ENCODE measurements at places on chromosomes 11 and 22.

DNA sequence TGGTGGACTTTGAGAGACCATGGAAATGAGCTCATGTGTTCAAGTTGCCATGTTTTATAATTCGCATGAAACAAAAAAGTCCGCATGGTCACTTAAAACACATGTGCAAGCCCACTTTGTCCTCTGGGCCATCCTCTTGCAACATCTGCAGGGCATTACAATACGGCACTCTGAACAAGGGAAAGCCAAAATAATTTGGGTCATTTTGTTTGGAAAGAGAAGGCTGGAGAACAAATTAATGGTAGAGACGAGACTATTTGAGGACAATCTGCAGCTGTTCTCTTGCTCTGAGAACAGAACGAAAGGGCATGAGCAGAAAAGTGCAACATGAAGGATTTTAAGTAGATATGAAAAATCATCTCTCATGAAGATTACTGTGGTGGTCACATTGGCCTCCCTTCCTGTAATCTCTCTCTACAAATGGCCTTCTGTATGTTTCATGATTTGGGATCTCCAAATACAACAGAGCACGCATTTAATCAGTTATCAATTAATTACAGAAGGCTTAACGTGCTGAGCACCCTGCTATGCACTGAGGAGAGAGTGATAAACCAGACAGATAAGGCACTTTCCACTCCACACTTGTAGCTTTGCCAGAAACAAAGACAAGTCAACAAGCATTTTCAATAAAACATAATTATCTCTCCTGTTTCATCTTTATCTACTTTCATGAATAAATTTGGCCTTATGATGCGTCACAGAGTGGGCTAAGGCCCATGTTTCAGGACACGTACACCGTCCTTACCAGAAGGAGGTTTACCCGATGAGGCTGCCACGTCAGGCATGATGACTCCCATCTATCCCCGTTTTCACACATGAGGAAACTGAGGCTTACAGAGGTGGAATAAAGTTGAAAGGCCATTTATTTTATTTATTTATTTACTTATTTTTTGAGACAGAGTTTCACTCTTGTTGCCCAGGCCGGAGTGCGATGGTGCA lies 384.1 kb downstream of the LARGE1 start:
- DNase-seq: no peak

DNA sequence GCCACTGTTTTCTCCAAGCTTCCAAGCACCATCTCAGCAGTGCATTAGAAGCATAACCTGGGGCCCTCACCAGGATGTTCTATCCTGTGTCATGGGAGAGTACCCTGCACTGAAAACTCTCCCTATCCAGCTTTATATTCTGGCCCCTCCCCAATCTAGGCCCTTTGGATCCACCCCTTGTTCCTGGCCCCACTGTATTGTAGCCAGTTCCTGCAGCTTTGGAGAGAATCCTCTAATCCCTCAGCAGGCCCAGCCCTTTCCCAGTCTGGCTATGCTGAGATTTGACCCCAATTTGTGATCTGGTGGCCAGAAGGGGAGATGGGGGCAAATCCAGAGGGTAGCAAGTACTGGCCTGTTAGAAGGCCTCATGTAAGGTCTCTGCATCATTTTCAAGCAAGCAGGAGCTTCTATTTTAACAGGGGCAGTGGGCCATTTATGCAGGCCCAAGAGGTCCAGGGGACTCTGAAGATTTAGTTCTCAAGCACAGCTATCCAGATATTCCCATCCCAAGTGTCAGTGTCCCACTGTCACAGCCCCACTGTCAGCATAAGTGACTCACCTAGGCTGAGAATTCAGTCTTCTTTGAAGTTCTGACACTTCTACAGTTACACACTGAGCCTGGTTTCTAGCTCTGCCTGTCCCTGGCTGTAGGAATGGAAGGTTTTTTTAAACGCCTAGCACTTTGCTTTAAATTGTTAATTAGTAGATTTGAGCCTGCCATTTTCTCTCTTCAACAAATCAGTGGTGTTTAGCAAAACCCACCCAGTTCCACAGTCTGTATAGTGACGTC lies 589.5 kb upstream of the CADM1 start:
- no peak for DNase-seq

DNA sequence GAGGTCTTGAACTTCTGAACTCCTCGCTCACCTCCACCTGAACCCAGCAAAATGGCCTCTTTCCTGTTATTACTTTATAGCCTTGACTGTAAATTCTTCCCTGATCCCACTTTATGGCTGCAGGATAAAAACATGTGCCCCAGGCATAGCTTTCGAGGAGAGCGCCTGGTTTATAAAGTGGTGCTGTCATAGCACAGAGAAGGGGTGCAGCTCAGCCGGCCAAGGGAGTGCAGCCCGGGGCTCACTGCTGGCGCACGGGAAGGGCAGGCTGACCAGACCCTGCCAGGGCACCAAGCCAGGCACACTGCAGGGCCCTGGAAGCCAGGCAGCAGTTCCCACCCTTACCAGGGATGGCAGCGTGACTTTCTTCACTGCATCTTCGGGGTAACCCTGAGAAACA lies 50.9 kb downstream of the ISX start:
- DNase-seq: no peak

- DNase-seq: no peak
Observed at GRCh38 chr11:45173064-45173463, 26.6 kb downstream of the PRDM11 start.

DNA sequence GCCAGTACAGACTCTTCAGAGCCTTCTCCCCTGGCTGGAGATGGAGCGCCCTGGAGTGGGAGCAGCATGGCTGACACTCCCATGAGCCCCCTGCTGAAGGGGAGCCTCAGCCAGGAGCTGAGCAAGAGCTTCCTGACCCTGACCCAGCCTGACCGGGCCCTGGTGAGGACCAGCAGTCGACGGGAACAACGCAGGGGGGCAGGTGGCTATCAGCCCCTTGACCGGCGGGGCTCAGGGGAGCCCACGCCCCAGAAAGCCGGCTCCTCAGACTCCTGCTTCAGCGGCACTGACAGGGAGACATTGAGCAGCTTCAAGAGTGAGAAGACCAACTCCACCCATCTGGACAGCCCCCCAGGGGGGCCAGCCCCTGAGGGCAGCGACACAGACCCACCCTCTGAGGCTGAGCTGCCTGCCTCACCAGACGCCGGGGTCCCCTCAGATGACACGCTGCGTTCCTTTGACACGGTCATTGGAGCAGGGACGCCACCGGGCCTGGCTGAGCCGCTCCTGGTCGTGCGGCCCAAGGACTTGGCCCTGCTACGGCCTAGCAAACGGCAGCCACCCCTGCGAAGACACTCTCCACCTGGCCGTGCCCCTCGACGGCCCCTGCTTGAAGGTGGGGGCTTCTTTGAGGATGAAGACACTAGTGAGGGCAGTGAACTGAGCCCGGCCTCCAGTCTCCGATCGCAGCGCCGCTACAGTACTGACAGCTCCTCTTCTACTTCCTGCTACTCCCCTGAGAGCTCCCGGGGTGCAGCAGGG lies 2.6 kb downstream of the PCNX3 start:
- DNase-seq: no peak

DNA sequence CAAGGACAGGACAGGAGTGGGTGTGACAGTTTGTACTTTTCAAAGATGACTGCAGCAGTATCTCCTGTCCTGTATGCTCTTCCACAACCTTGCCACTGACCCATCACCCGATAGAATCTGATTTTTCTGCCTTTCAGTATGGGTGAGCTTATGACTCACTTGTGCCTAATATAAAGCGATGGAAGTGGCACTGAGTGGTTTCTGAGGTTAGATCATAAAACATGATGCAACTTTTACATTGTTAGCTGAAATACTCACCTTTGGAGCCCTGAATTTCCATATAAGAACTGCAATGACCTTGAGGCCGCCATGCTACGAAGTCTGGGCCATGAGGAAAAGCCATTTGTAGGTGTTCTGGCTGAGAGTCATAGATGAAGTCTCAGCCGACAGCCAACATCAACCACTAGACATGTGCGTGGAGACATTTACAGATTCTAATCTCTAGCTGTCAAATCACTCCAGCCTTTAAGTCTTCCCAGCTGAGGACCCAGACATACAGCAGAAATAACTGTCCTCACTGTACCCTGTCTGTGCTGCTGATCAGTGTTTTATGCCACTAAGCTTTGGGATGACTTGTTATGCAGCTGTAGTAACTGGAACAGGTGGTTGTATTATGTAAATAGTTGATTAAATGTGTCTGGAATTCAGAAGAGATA lies 105.9 kb upstream of the ARHGAP20 start:
- no peak for DNase-seq

DNA sequence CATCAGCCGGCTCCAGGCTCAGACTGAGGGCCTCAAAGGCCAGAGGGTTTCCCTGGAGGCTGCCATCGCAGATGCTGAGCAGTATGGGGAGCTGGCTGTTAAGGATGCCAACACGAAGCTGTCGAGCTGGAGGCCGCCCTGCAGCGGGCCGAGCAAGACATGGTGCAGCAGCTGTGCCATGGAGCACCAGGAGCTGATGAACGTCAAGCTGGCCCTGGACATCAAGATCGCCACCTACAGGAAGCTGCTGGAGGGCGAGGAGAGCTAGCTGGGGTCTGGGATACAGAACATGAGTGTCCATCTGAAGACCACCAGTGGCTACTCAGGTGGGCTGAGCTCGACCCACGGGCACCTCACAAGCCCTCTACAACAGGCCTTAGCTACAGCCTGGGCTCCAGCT lies 4.0 kb upstream of the SCUBE2 start:
- DNase-seq: no peak

DNA sequence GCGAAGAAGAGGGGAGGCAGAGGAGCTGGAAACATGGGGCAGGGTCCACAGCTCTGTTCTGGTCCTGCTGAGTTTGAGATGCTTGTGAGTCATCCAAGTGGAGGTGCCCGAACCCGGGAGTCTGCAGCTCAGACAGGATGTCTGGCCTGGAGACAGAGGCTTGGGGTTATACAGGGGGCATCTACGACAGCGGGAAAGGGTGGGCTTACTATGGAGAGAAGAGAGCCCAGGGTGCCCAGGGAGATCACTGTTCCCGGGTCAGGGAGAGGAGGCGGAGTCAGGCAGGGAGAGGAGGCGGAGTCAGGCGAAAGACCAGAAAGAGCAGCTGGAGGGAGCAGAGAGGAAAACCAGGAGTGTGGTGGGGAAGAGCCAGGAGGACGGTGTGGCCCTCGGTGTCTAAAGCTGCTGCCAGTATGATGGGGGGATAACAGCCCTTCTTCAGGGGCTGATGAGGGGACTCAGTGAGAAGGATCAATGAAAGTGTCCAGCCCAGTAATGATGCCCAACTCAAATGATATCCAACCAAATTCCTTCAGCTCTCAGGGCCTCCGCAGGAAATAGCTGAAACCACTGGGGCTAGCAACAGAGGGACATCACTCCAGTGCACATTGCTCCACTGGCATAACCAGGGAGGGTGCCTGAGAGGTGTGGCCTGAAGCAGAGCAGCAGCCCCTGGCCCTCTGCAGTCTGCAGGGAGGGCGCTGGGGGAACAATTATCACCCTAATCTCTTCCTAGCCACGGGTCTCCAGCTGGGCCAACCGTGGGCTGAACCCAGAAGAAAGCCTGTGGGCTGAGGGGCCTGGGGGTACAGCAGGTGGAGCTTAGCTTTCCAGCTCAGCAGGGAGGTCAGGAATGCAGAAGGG lies 2.6 kb upstream of the LTBP3 start:
- DNase-seq: no peak

DNA sequence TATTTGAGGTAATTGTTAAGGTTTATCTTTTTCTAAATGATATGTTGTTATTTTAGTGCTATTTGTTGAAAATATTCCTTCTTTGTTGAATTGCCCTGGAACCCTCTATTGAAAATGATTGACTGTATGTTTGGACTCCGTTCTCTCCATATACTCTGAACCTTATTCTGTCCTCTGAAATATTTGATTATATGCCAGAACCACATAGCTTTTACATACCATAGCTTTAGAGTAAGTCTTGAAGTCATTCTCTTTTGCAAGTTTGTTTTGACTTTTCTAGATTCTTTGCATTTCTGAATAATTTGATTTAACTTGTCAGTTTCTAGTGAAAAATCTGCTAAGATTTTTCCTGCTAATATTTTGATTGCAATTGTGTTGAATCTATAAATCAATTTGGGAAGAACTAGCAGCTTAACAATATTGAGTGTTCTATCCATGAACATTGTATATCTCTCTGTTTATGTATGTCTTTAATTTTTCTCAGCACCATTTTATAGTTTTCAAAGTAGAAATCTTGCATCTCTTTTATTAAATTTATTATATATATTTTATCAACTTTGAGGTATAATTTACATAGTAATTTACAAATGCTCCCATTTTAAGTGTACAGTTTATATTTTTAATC lies 51.7 kb upstream of the PITPNB start:
- DNase-seq: no peak

- DNase-seq: no peak
Observed at GRCh38 chr22:49426618-49427266, 400.9 kb downstream of the BRD1 start.

- DNase-seq: no peak
Observed at GRCh38 chr11:119441898-119442243, 18.9 kb upstream of the THY1 start.

Measured in GM04503 (cell line).